Trophoblast cell (in vitro differentiated cells and primary cell): ENCODE measurements at places on chromosomes 13 and 19.

GRCh38 chr13:53050151-53050550 lies 21.5 kb downstream of the OLFM4 start:
- no peak for DNase-seq

- DNase-seq = no peak
These were observed 47.5 kb downstream of the WASF3 start for GRCh38 chr13:26604784-26605545.

GRCh38 chr13:98507282-98507797 lies 69.6 kb downstream of the STK24 start:
- DNase-seq = peak; percentile 94

GRCh38 chr19:35341565-35342225 lies 6.0 kb upstream of the FFAR1 start:
- DNase-seq = no peak

DNA sequence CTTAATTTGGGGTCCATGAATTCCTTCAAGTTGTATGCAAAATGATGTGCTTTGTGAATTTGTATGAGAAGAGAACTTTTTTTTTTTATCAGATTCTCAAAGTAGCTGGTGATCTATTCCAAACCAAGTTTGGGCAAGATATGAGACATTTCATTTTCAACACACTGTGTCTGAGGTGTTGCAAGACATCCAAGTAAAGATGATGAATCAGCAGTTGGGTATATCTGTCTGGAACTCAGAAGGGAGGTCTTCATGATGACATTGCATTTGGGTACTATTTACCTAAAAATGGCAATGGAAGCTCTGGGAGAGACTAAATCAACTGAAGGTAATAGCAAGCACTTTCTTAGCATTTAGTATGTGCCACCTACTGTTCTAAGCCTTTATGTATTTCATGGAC lies 2.8 kb downstream of the FAM124A start:
- DNase-seq = no peak

DNA sequence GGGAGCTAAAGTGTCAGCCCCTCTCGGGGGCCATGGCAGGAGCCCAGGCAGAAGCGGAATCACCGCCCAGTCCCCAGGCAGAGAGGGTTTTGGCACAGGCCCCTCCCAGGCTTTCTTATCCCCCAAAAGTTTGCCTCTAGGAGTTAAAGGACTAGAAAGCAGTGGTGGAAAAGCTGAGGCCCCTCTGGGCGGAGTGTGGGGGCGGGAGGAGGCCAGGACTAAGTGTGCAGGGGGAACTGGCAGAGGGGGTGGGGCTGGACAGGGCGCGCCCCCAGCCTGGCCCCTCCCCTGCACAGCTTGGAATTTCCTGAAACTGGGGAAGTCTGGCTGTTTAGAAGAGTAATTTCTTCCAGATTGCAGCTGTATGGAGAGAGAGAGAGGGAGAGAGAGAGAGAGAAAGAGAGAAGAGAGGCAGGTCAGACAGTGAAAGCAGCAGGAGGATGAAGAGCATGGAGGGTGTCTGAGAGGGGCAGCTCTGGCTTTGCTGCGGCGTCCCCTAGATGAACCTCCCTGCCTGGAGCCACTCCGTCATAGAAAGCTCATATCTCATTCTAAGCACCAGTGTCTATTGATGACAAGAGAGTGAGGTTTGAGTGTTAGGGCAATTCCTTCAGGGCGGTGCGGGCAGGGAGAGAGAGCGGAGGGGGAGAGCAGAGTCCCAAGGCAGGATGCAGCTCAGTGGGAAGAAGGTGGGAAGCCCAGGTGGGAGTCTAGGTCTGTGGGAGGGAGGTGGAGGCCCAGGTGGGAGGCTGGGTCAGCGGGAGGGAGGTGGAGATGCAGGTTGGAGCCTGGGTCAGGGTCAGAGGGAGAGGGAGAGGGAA lies at the start of gene CDC42EP5:
CDC42EP5 (minus strand) TSS at position 226 of the 821 bp plus-strand sequence. CDS start 7,749 bp downstream, outside the sequence.
- peak; percentile 72 for DNase-seq
